Astrocyte of the cerebellum (primary cell): ENCODE measurements at places on chromosomes 11 and 22.
A peak's percentile ranks its signal among the peaks of the same experiment; 100 is the strongest.

GRCh38 chr11:134607963-134608750 lies 196.1 kb upstream of the B3GAT1 start:
- no peak for DNase-seq

DNA sequence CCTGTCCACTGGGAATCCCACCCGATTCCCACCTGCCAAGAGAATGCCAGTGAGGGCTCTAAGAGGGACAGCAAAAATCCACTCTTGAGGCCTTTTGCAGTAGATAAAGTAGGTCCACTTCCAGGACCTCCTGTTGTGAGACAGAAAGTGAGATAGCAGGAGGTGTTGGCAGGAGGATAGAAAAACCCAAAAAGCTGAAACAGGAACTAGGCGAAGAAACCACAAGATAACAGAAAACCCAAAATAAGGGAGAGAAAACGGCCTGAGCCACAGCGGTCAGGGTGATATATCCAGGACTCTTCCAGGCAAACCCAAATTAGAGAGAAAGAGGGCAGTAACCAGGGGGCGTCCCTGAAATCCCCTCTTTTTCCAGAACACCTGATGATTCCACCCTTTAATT lies 79.7 kb upstream of the LINC01488 start:
- DNase-seq = no peak

DNA sequence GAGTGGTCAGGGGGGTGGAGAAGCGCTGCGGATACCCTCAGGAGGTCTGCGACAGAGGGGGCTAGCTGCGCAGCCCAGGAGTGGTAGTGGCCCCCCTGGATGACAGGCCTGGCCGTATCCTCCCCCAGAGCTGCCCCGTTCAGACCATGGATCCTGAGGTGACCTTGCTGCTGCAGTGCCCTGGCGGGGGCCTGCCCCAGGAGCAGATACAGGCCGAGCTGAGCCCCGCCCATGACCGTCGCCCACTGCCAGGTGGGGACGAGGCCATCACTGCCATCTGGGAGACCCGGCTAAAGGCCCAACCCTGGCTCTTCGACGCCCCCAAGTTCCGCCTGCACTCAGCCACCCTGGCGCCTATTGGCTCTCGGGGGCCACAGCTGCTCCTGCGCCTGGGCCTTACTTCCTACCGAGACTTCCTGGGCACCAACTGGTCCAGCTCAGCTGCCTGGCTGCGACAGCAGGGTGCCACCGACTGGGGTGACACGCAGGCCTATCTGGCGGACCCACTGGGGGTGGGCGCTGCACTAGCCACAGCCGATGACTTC lies 505 bp downstream of the NUDT22 start:
- DNase-seq = no peak

- DNase-seq = no peak
These were observed 794 bp upstream of the EMSY start for GRCh38 chr11:76444065-76444383.

DNA sequence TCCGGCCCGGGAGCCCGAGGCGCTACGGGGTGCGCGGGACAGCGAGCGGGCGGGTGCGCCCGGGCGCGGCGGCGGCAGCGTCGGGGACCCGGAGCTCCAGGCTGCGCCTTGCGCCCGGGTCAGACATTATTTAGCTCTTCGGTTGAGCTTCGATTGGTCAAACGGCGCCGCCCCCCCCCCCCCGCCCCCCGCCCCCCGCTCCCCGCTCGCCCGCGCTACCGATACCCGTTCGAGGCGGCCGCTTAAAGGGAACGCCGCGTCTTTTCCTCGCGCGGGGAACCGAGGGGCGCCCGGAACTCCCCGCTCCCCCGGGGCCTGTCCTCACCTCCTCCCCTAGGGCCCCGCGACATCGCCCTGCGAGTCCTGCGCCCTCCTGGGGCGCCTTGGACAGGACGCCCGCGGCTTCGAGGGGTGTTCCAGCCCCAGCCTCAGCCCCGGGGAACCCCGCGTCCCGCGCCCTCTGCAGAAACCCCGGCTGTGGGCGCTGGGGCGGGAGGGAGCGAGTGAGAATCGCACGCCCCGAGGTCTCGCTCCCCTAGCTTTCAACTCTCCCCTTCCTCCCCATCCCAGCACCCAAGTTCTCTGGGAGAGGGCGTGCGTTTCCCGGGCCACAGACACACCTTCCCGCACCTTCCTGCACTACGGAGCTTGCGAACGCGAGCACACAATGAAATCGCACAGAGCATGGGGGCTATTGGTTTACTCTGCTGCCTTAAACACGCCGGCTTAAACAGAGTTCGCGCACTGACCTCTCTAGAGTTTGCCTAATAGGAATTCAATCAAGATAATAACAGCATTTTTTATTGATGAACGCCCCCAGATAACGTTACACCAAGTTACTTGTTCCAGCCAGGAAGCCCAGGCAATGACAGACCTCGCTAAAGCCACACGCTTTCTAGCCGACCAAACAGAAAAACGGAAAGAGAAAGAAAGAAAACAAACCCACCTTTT lies at the start of gene BDNF:
TSS of gene BDNF (minus strand) at position 105 of the 951 bp plus-strand sequence. CDS start 41,891 bp downstream, outside the sequence.
- DNase-seq = no peak

- DNase-seq = no peak
These were observed 44.0 kb upstream of the AKIP1 start for GRCh38 chr11:8867035-8867434.

DNA sequence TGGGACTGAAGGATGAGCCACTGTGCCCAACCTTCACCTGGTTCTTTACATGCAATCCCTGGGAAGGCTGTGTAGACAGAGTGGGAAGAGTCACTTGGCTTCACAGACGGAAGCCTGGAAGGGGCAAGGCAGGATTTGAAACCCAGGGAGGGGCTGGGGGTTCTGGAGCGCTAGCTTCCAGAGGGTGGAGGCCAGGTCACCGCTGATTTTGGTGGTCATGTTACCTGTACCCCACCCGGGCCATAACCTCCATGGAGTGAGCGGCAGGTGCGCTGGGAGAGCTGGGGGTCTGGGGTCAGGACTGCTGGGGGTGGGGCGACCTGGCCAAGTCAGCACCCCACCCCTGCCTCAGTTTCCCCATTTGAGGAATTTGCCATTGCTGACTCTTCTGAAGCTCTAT lies 38.3 kb downstream of the PDGFB start:
- DNase-seq = no peak

- DNase-seq = no peak
These were observed 991 bp upstream of the OSM start for GRCh38 chr22:30267382-30268302.

DNA sequence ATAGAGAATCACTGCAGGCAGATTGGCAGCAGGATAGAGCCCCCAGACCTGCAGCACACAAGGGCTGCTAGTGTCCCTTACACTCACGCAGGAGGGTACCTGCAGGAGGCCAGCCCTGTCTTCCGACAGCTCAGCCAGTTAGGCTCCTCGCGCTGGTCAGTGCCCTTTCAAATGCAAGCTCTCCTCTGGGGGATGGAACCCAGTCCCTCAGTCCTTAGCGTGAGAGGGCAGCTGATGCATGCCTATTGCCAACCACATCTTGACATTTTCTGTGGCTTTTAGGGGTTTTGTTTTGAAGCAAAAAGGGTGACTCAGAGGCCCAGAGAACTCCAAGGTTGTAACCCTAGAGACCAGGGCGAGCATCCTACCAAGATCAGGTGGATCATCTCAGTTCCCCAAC lies 40.0 kb downstream of the WNT11 start:
- DNase-seq = no peak

DNA sequence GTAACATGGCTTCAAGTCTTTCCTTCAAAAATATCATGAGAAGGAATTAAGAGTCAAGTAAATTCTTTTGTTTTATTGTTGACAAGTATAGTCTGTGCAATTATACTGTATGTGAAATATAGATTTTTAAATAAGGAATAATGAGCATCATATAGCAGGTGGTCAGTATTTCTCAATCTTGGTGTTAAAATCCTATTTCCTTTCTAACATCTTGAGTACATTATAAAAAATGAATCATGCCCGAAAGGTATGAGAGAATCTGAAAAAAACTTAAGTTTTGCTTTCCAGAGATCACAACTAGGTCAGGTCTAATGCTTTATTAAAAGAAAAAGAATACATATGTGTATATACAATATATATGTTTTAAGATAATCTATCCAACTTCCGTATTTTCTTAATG lies 53.1 kb downstream of the KIF18A start:
- no peak for DNase-seq

DNA sequence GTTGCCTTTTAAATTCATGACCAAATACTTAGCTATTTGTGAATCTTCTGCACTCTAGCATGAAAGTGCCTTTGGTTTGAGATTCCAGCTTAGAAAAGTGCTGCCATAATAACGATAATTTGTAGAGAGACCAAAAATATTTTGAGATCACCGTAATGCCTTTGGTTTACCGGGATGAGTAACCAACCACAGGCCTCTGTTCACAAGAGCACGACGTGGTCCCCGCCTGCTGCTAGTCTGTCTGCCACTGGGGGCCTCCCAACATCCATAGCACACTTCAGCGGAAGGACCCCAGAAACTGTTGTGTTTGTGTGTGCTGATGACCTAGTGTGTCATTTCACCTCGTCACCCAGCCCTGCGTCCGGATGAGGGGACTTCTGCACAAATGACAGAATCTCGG lies 67.0 kb upstream of the RASSF10 start:
- DNase-seq = peak; percentile 71

DNA sequence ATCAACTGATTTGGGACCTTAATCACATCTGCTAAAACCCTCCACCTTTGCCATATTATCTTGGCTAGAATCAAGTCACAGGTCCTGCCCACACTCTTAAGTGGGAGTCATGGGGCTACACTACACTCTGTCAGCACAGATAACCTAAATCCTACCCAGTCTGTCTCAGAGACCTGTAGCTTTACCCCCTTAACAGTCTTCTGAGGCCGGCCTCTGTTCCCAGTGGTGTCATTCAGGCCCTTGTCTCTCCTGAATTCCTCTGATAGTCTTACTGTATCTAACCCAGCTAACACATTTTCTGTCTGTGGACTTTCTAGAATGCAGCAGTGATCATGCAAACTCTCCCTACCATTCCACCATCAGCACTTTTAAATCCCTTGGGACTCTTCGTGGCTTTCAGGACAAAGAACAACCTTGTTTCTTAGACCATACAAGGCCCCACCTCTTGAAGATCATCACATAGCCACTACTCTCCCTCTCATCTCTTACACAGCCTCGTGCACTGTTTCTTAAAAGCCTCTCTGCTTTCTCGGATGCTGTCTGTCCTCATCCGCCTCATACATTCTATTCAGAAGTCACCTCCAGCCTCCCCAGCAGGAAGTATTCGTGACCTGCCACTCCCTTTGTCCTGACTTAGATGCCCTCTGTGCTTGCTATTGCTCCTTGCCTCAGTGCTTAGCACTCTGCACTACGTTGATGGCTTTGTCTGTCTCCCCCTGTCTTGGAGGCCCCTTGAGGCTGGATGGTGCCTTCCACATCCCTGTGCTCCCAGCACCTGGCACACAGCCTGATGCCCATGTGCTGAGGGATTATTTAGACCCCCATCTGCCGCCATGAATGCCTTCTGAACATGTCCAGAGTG lies 57.9 kb downstream of the PANX1 start:
- no peak for DNase-seq

- no peak for DNase-seq
These were observed 45.5 kb upstream of the FTH1 start for GRCh38 chr11:62012832-62013461.

DNA sequence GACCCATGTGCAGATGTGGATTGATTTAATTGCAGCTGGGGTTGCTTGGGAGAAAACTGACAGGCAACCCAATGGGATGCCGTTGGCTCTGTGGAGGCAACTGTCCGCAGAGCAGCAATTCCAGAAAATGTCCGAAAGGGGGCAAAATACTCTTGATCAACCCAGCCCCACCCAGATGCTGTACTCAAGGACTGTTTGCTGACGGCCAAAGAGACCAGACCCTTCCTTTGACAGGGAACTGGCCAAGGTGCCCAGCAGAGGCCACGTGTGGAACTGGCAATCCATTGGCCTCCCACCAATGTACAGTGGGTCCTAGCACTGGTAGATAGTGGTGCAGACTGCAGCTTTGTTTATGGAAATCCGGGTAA lies 29.7 kb upstream of the KCNA4 start:
- no peak for DNase-seq

DNA sequence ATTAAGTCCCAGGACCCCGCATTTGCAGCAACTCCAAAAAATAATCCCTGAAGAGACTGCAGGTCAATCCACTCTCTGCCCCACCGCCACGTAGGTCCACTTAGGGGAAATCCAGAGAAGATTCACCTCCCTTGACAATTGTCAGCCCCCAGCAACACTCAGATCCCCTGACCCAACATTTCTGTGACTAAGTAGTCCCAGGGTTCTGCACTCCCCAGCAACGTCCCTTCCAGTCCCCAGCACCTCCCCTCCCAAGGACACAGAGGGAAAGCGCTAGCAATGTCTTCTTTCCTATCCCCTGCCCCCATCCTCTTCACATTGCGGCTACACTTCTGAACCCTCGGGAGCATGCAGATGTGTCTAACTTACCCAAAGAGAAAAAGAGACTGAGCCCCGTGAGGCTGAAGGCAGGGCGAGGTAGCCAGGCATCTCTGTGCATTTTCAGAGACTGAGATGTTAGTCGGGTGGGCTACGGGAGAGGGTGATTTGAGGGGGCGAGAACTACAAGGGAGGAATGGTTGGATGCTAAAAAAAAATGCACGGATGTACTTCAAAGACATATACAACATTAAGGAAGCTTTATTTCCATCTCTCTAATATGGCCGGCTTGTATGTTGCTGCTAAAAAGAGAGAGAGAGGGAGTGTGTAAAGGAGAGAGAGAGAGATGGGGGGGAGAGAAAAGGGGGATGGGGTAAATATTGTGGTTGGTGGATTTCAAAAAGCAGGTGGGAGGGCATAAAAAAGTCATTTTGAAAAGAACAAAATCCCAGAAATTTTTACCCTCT lies at the start of gene SCN2B:
TSS of gene SCN2B (minus strand) at position 647 of the 785 bp plus-strand sequence. CDS start at position 439, 208 bp downstream.
- no peak for DNase-seq

DNA sequence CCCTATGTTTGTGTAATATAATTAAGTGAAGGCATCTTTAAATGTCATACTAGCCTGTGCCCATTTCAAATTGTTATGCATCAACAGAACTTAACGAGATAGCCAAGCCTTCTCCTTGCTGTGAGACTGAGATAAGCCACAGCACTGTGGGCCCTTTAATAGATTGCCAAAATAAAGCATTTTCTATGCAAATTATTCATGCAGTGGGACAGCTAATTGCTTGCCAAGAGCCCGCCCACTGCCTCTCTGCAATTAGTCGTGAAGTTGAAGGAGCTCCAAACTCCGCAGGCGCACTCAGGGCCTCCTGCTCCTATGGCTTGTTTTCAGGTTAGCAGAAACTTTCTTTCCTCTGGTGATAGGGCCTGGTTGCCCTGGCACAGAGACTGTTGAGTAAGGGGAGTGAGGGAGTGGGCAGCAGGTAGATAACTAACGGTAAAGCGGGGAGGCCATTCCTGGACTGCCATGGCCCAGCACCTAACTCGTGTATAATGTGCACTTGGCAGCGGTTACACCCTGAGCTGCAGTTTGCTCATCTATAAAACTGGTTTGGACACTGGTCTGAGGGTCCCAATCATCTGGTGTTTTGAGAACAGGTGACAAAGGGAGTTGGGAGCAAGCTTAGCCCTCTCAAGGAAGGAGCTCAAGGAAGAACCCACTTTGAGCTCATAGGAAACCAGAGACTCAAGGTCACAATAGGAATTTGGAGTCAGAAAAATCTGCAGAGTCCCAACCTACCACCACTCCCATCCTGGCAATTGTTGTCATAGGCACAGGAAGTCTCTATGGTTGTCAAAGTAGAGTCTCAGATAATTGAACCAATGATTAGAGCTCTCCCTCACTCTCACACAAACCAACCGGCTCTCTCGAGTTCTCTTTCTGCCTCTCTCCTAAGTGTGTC lies 33.9 kb upstream of the RIC3 start:
- DNase-seq = no peak

- DNase-seq = no peak
These were observed 20.8 kb downstream of the VPS37C start for GRCh38 chr11:61140416-61140815.

GRCh38 chr22:46367707-46368191 lies 32.2 kb downstream of the TRMU start:
- no peak for DNase-seq
